ENCODE measurements at places on chromosomes 11 and 22. TPM values are rescaled to one million over a fixed set of nuclear protein-coding genes. Genes with fewer than 3 reads are reported as not detected.

- no peaks in the 10 kb centered on the region for H3K36me3 ChIP-seq
- no peaks in the 10 kb centered on the region for H3K27me3 ChIP-seq
- no peak overlapping the region for H3K4me3 ChIP-seq
- DNase-seq, result peak; percentile 37
- no peak overlapping the region for H3K27ac ChIP-seq
Measured at GRCh38 chr11:75946531-75947530, 131.8 kb downstream of the UVRAG start.

GRCh38 chr11:65425971-65426838 is 3.6 kb downstream of the NEAT1 start:
- peak overlapping the region; percentile 89 for H3K4me3 ChIP-seq
- H3K4me1 ChIP-seq, result peaks cover 45% of the 10 kb centered on the region
- no peak for DNase-seq
- H3K27ac ChIP-seq, result peak overlapping the region; percentile 100
- peaks cover 2% of the 10 kb centered on the region for H3K36me3 ChIP-seq

GRCh38 chr11:47620836-47621378 is 21.5 kb downstream of the MTCH2 start:
- no peak for DNase-seq
- no peak overlapping the region for H3K4me3 ChIP-seq
- H3K27me3 ChIP-seq, result no peaks in the 10 kb centered on the region
- peaks cover 2% of the 10 kb centered on the region for H3K36me3 ChIP-seq

GRCh38 chr11:47318166-47318565 is 34.3 kb downstream of the MYBPC3 start:
- H3K4me3 ChIP-seq, result no peak overlapping the region
- DNase-seq, result no peak
- peaks cover 60% of the 10 kb centered on the region for H3K36me3 ChIP-seq
- H3K27me3 ChIP-seq, result no peaks in the 10 kb centered on the region
- no peak overlapping the region for H3K27ac ChIP-seq

The SLC17A6 gene
- total RNA-seq, result not detected

The LDHAL6A gene
- total RNA-seq, result not detected

DNA sequence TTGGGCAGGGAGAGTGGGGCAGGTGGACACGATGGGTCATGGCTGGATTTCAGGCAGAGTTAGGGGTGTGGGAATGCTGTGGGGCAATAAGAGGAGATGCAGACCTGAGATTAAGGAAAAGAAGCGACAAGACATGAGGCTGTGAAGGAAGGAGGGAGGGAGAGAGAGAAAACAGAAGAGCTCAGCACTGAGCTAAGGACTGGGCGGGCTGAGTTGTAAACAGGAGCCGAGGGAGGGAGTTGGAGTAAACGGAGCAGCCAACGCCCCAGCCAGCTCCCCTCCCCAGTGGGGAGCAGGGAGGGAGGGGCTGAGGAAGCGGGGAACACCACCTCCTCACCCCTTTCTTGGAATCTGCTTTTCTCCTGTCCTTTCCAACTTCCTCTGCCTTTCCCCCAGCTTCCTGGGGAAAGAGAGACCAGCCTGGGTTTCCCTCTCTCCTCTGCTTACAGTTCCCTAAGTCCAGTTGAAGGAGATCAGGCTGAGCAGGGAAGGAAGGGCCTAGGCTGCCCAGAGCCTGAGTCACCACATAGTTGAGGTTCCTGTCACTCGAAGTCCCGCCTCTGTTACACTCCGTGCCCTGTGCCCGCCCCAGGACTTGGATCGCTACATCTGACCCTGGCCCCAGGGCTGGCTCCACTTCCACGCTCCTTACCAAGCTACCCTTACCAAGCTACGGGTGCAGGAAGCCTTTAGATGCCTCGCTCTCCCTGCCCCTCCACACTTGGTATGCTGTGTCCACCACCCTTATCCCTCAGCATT is 6.7 kb upstream of the AHNAK start:
- H3K27ac ChIP-seq, result peak overlapping the region; percentile 98
- DNase-seq, result peak; percentile 79
- H3K36me3 ChIP-seq, result no peaks in the 10 kb centered on the region
- H3K27me3 ChIP-seq, result no peaks in the 10 kb centered on the region

- H3K4me3 ChIP-seq, result no peak overlapping the region
- H3K36me3 ChIP-seq, result no peaks in the 10 kb centered on the region
- H3K27me3 ChIP-seq, result peaks cover 7% of the 10 kb centered on the region
- H3K4me1 ChIP-seq, result no peaks in the 10 kb centered on the region
- H3K27ac ChIP-seq, result peak overlapping the region; percentile 13
Measured at GRCh38 chr11:6251120-6251733, 8.4 kb upstream of the CCKBR start.

The VPREB1 gene
- not detected for total RNA-seq
